ENCODE measurements at places on chromosomes 1 and 21.

DNA sequence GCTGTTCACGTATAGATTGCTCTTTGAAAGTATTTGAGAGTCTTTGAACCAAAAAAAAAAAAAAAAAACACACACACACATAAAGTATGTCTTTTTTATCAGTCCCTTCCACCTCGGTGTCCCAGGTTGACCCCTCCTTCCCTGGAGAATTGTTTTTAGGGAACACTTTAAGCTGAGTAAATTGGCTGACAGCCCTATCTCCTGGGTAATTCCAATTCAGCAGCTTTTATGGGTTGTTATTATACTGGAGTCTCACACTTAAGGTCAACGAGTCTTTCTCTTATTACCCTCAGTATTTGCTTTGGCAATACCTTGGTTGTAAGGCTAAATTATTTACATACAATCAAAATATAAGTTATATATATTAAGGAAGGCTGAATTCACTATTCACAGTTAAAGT lies 69.4 kb downstream of the SLC30A10 start:
- DNase-seq: no peak

DNA sequence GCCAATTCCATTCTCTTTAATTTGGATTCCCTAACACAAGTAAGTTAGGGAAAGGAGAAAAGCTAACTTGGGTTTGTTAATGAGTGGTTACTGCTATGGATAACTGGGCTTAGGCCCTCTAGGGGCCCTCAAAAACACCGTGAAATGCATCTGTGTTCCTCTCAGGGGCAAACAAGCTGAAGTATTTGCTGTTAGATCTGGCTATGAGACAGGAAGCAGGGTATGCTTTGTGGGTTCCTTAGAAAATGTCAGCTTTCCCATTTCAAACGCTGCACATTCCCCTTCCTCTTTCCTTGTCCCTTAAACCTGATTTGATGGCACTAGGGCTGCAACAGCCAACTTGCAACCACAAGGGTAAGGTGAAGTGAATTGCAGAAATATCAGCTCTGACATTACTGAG lies 5.7 kb upstream of the CAP1 start:
- peak; percentile 66 for DNase-seq

- DNase-seq: peak; percentile 99
Measured at GRCh38 chr1:199041173-199041914, 402.5 kb downstream of the PTPRC start.

GRCh38 chr1:100363831-100364230 lies 11.5 kb downstream of the CDC14A start:
- no peak for DNase-seq

GRCh38 chr21:29638138-29638537 lies 301.7 kb downstream of the GRIK1 start:
- DNase-seq: peak; percentile 74

GRCh38 chr1:154408174-154408777 lies 3.1 kb downstream of the IL6R start:
- DNase-seq: peak; percentile 4

DNA sequence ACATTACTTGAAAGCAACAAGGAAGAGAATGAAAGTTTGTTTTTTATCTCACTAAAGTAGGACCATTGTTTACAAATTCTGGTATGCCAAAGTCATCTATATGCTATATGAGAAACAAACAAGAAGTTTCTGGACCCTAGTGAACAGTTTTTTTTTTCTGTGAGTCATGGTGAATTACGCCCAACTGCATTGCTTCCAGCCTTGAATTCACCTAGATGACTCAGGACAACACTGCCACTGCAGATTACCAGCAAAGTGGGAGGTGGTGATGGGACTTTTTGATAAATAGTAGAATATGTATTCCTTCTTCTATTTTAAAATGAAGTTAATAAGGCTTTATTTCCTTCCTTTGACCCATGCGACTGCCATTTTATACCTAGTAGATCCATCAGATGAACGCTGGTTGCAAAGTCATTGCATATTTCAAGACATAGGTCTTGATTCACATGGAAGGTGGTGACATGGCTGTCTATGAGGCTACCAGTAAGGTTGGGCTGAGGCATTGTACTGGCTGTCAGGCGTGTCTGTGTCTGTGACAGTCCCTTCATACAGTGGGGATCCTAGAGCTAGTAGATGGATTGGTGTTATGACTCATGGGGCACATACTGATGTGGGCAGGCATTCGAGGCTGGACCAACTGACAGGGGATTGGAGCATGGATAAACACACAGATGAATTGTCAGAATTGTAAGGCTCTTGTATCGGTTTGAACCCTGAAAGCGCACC lies 49.1 kb upstream of the APOBEC4 start:
- DNase-seq: no peak

DNA sequence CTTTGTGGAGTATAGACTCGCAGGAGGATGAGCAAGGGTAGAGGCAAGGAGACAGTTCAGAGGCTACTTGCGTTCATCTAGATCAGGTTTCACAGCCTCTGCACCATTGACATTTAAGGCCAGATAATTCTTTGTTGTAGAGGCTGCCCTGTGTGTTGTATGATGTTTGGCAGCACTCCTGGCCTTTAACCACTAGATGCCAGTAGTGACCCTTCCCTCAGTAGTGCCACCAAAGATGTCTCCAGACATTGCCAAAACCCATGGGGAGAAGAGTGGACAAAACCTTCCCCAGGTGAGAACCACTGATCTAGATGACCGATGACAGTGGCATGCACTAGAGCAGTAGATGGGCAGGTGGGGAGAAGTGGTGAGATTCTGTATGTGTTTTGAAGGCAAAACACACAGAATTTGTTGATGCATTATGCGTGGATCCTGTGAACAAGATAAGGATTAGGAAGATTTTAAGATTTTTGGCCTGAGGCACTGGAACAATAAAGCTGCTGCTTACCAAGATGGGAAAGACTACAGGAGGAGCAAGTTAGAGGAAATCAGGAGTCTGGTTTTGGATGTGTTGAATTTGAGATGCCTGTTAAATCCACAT lies 9.9 kb upstream of the COG2 start:
- DNase-seq: peak; percentile 27

- DNase-seq: no peak
Measured at GRCh38 chr1:10402729-10403274, 3.9 kb downstream of the PGD start.

DNA sequence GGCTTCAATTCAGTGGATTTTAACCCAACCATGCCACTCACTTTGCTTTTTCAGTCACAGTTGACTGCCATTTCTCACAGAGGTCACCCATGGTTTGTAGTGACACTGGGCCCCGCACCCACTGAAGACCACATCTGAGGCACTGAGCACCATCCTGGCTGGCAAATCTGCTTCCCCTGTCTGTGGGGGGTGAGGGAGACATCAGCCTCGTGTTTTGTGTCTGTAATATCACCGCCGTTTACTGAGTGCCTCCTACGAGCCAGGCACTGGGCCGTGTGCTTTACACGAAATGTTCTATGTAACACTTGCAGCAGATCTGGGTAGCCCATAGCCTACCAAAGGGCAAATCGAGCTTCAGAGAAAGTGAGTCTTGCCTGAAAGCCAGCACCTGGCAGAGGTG lies 161.8 kb downstream of the PGBD5 start:
- DNase-seq: no peak

GRCh38 chr1:28269529-28269928 lies 10.2 kb downstream of the SESN2 start:
- no peak for DNase-seq

GRCh38 chr1:167805041-167805556 lies 83.3 kb downstream of the MPZL1 start:
- DNase-seq: peak; percentile 81

DNA sequence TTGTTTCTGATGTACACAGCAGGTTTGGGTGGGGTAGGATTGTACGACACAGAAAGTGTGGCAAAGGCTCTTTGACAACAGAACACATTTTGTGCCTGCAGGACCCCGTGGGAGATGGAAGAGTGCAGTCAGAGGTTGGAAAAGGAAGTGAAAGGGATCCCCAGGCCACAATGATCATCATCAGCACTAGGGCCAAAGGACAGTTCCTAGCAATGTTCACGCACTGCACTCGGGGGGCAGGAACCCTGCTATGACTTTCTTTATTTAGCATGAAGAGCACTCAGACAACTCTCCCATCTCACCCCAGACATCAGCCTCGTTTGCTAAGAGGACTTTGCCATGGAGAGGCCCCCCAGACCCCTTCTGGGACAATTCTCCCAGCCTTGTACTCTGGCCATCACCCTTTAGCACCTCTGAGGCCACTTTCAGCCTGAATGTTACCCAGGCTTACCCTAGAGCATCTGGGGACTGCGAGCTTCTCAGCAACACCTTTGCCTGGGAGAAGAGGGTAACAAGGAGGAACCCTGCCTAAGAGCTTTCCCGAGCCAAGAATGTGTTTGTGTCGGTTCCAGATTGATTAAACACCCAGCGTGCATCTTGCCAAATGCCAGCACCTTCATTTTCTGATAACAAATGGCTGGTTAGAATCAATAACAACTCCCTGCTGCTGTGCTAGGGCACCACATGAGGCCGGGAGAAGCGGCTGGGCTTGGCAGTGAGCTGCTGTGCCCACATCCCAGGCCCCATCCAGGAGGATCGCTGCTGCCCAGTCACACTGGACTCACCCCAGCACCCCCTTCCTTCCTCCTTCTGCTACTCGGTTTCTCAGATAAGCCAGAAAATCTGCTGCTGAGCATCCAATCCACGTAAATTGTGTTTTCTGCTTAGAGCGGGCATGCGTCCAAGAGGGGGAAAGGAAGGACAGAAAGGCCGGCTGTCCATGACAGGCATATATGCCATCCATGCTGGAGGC lies 633.1 kb downstream of the AJAP1 start:
- DNase-seq: peak; percentile 69

DNA sequence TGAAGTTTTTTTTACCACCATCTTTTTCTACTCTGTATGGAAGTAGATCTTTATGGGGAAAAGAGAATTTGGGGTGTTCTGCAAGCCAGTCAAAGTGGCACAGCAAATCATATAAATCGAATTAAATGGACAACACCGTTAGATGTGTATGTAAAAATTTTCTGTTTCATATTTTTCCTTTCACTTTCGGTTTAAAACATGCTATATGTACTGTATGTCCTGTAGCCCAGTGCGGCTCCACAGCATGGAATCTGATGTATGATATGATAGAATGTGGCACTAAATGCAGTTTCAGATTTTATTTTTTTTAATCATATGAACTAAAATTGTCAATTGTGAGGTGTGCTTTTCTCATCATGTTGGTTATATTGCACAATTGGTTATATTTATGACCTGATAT lies 32.9 kb downstream of the RAB4A start:
- no peak for DNase-seq

- no peak for DNase-seq
Measured at GRCh38 chr1:14238472-14239307, 359.8 kb upstream of the KAZN start.

GRCh38 chr1:204972426-204972825 lies 70.6 kb upstream of the CNTN2 start:
- no peak for DNase-seq

GRCh38 chr21:41835711-41836154 lies 43.4 kb downstream of the PRDM15 start:
- no peak for DNase-seq

- no peak for DNase-seq
Measured at GRCh38 chr1:22789356-22789994, 78.8 kb downstream of the EPHB2 start.

- peak; percentile 29 for DNase-seq
Measured at GRCh38 chr1:211915924-211916323, 85.4 kb upstream of the LPGAT1 start.

GRCh38 chr21:14275702-14276205 lies 59.8 kb downstream of the RBM11 start:
- DNase-seq: no peak

GRCh38 chr1:27137544-27138075 lies 17.3 kb downstream of the SLC9A1 start:
- DNase-seq: no peak

DNA sequence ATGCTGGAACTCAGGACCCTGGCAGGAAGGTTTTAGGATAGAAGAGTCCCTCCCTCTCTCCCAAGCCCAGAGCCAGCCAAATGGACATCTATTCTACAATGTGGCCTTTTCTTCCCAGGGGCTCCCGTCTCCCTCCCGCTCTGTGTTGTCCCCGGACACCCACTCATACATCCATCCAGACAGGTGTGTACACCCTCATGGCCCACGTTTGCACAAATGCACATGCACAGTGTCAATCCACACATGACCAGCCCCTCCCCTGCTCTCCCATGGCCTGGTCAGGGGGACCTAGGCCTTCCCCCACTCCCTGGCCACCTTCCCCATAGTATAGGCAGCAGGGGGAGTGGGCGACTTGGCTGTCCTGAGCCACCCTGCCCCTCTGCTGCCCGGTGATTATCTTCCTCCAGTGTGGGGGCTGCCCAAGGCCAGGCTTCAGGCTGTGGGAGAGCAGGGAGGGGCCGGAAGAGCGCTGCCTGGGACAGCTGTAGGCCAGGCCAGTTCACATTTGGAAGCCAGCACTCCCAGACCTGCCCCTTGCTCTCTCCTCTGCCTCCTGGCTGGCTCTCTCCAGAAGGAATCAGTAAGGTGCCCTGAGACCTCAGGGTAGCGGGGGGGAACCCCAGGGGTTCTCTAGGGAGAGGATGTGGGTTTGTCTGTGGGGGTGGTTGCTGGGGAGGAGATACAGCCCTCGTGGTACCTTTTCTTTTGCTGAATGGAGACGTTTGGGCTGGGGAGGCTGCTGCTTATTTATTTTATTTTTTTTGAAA lies 4.1 kb upstream of the PTPN7 start:
- no peak for DNase-seq

GRCh38 chr1:26275580-26276431 lies 4.1 kb upstream of the SH3BGRL3 start:
- peak; percentile 97 for DNase-seq

DNA sequence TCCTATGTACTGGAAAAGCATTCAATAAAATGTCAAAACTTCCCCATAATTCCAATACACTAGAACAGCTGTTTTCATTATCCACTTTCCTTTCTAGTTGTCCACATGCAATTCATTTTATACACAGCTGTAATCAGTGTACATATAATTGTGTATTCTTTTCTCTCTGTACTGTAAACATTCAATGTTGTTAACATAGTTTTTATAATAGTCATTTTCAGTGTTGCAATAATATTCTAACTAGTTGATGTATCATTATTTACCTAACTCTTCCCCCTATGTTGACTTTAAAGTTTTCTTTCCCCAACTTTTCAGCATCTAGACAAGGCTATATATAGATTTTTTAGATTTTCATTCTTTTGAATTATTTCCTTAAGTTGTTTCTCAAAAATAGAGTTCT lies 44.4 kb downstream of the DIPK1A start:
- no peak for DNase-seq

- DNase-seq: no peak
Measured at GRCh38 chr1:240385551-240385950, 226.4 kb downstream of the GREM2 start.

- DNase-seq: no peak
Measured at GRCh38 chr1:93840956-93841482, 38.0 kb downstream of the DNTTIP2 start.

DNA sequence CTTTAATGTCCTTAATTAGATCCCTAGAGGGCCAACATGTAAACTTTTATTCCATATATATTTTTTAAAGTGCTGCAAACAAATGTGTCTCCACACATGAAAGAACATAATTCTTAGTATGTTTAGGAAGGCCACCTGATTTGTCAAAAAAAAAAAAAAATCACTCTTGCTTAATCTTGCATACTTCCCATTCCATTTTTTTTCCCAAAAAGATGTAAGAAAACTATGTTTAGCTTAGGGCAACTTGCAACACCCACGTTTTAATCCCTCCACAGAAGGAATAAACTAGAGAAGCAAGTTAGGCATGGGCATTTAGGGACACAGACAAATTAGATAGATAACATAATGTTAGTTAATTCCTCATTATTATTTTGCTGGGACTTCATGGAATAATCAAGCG lies 5.6 kb downstream of the YOD1 start:
- DNase-seq: no peak
